HFFc6 (cell line): ENCODE measurements at places on chromosomes 2 and 18.

DNA sequence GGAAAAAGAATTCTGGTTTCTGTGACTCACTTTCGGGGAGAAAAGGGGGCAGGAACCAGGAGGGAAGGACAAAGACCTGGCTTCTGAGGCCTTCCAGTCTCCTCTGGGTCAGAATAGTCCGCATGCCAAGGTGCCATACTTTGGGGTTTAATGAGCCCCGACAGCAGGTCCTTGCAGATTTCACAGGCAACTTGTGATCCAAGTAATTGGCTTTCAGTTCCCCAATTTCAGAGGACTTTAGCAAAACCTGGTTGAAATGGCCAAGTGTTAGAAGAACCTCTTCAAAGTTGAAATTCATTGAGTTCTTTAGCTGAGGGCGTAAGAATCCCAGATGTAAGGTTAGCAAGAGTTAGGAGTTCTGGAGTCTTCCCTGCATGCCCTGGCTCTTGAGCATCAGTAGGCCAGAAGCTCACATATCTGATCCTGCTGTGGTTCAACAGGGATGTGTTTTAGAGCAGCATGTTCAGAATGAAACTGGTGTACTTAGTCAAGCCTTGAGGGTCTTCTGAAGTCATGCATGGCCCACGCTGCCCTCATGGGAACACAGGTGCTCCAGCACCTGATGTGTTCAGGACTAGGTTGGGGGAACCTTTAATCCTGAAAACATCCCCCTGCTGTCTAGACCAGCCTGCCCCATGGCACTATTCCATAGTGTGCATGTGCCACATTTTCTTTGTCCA lies 143.0 kb downstream of the NUP35 start:
- no peak for DNase-seq

GRCh38 chr18:12564861-12565260 lies 93.0 kb downstream of the SPIRE1 start:
- no peak for DNase-seq

DNA sequence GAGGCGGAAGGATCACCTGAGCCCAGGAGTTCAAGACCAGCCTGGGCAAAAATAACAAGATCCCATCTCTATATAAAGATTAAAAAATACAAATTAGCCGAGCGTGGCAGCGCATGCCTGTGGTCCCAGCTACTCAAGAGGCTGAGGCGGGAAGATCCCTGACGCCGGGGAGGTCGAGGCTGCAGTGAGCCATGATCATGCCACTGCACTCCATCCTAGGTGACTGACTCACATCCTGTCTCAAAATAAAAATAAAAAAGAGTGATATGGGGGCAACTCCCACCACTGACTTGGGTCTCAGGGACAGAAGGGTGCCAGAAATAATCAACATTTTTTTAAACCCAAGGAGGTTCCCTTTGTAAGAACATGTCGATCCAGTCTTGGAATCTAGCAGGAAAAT lies 37.6 kb downstream of the ZNF516 start:
- no peak for DNase-seq

GRCh38 chr2:66497431-66498288 lies 62.7 kb downstream of the MEIS1 start:
- DNase-seq = no peak

GRCh38 chr18:6001867-6002266 lies 106.5 kb upstream of the TMEM200C start:
- no peak for DNase-seq

- no peak for DNase-seq
Measured at GRCh38 chr2:69674316-69674670, 30.8 kb upstream of the AAK1 start.

GRCh38 chr18:31878358-31878757 lies 64.6 kb downstream of the TRAPPC8 start:
- DNase-seq = no peak

DNA sequence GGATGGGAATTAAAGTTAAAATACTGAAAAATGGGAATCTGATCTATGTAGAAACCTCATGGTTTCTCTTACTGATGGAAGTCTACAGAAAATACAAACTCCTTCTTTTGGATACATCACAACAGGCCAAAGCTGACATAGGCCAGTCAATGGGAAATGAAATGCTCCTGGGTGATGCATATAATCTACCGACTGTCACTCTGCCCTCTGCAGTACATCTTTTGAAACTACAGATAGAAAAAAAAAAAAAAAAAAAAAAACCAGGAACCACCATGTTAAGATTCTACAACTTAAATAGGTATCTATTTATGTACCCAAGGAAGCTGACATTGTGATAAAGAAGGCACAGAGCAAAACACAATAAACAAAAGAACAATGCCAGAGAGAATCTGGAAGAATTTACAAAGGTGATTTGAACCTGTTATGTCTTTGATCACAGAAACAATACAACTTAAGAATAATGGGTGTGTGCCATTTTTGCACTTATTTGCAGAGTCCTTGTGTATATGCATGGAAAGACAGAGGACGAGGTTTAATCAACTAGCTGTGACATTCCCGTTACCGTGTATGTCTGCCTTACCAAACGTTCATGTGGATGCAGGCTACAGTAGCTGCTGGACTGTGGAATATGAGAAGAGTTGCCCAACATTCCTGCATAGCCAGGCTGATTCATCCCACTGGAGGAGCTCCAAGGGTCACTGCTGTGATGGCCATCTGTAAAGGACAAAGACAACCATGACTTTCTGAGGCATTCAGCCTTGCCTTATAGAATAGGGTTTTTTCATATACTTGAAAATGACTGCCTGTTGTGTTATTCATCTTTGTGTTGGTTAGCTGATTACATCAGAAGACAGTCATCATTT lies 312.7 kb downstream of the TCF4 start:
- DNase-seq = peak; percentile 94

- DNase-seq = no peak
Measured at GRCh38 chr2:157431176-157431575, 12.7 kb downstream of the CYTIP start.

DNA sequence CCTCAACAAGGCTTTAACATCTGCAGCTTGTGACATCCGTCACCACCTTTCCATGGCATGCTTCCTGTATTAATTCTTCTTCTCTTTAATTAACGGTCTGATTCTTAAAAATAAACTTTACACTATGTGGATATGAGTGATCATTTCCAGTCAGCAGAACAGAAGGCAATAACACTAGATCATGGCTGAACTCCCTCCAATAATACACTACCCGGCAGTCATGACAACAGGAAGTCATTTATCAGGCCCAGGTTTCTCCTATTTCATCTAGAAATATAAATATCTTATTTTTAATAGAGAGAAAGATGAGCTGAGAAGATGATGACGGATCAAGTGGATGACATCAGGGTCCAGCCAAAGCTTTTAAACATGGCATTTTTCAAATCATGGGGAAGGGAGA lies 792.2 kb downstream of the SLC4A3 start:
- no peak for DNase-seq

DNA sequence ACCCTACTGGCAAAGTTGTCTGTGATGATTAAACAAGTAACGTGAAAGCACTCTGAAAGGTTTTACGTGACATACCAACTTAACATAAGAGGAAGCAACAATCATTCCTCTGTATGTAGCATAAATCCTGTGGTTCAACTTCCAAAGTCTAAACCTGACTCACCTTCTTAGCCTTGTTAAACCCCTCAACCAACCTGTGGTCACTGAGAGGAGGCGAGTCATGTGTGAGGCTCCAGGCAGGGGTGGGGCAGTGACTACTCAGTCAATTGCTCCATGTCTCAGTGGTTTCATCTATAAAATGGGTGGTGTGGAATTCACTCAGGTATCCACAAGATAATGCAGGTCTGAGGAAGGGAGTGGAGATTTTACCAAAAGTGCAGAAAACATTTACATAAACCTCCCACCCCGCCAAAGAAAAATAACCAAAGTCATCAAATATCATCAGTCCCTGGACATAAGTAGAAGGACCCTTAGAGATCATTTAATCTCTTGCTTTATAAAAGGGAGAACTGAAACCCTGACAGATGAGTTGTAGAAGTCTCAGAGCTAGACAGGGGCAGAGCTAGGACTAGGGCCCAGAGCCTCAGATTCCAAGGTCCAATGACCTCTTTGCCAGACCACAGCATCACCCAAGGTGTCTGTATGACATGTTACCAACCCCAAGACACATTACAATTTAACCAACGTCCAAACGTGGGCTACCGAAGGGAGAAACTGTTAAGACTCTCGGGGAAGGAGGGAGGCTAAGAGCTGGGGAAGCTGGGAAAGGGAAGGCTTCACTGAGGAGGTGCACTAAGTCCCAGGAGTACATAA lies 3.7 kb upstream of the PCBP1 start:
- peak; percentile 80 for DNase-seq

DNA sequence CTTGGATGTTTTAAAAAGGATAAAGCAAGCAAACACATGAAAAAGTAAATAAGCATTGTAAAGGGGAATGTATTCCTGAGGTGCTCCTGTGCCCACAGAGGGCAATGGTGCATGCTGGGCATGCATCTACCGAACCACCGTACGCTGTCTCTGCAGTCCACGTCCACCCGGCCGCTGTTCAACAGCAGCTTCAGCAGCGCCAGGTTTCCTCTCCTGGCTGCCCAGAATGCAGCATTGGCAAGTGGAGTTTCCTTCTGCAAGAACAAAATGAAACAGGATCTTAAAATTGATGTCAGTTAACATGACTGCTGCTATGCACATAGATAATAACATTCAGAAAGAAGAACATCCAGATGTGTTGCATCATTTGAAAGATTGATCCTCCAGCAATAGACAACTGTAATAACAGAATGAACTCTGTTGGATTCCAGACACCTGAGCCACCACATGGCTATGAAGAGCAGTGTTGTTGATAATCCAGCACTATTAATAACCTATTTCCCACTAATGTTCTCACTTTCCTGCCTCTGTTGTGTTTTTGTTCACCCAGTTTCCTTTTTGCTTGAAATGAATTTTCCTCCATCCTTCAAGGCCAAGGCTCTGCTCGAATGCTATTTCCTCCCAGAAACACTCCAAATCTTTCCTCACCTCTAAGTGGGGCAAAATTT lies 13.6 kb downstream of the ANKRD29 start:
- DNase-seq = no peak
